ENCODE measurements at places on chromosomes 1 and 21.

DNA sequence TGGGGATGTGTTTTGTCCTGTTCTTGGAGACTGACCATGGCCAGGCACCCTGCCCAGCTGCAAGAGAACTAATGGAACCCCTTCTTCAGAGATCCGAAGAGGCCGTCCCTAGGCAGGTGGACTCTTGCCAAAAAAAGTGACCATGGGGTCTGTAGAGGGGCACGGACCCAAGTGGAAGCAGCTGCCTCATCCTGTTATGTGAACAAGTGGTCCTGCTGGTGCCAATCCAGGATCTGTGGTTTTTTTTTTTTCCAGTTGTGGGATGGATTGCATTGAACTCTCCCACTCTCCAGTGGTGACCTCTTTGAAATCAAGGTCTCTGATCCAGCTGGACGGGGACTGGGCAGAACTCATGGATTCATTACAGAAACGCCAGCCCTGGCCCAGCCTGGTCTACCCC is 71.2 kb downstream of the ARHGEF10L start:
- DNase-seq = no peak

- no peak for DNase-seq
These were observed 122.4 kb downstream of the MAST2 start for GRCh38 chr1:45925728-45926287.

- no peak for DNase-seq
These were observed 73.8 kb upstream of the ZNF678 start for GRCh38 chr1:227489572-227489971.

DNA sequence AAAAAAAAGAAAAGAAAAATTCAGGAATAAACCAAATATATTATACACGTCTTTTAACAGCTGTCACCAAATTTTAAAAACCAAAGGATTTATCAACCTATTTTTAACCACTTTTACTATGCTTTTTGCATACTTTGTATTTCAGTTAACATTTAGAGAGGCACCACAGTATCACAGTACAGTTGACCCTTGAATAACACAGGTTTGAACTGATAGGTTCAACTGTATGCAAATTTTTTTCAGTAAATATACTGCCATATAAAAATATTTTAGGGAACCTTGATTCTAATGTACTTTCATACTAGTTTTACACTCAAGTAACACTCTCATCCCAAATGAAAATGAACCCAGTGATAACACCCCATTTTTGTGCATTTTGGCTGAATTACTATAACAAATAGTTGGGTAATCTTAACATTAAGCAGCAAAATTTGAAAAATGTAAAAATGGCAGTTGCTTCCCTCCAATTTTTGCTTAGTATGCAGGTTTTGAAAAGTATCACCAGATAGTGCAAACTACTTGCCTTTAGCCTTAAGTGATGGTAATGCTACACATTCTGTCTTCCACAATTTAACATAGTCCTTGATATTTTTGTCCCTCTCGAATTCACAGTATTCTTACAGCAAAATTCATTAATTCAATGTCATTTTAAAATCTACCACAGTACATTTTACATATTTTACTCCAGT is 10.8 kb upstream of the ADCY10 start:
- no peak for DNase-seq

DNA sequence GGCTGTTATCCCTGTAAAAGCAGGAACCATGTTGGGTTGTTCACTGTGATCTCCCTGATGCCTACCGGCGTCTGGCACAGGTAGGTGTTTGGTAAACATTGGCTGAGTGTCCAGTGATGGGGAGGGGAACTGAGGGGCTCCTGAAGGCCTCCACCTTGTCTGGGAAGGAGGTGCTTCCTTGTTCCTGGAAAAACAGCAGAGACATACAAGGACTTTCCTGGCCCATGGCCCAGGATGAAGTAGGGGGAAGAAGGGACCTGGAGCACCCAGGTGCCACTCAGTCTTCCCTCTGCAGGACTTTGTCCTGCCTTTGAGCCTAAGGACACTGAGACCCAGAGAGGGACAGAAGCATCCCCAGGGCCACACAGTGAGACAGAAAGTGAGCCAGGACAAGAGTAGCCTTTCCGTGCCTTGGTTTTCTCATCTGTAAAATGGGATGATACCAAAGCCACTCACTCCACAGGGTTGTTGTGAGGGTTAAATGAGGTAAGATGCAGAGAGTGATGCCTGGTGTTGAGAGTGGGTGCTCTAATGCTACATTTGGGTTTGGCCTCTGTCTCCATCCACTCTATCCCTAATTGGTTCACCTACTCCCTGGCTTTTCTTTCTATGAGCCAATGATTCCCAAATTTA is 6.1 kb upstream of the HEYL start:
- DNase-seq = no peak

DNA sequence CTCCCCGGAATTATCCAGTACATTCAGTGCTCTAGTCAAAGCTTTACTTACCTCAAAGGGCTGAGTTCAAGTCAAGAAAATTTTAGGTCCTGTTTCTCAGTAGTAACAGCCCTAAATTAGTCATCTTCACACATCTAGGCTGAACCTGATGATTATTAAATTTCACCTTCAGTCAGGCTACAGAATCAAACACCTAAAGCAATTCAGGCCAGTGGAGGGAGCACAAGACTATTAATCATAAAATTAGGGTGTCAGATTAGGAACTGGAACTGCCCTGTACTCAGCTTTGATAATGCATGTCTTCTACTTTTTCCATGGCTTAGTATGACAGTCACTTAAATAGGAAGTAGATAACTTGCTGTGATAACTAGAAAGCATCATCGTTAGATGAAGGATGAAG is 28.4 kb upstream of the BCAS2 start:
- no peak for DNase-seq

DNA sequence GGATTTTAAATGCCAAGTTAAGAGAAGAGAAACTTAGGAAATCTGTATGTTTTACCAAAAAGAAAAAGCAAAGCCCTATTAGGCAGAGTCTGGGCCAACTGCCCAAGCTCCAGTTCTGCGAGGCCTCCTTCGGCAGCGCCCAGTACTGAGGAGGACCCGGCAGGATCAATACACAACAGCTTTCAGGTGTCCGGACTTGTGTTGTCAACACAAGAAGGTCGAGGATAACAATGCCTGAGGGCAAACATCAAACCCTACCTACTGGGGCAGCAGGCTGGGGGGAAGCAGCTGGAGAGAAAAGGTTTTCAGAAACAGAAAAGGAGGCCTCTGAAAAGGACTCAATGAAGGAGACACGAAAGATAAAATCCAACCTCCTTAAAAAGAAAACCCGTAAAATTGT is 98.1 kb upstream of the GJB5 start:
- no peak for DNase-seq

GRCh38 chr1:86788300-86789206 is 84.2 kb downstream of the SH3GLB1 start:
- no peak for DNase-seq
